Activated naive CD8-positive, alpha-beta T cell treated with anti-CD3 and anti-CD28 coated beads for 36 hours (primary cell): ENCODE measurements at places on chromosomes 6 and 20.

- peak; percentile 1 for DNase-seq
Measured at GRCh38 chr6:110295451-110296165, 62.5 kb downstream of the METTL24 start.

- peak; percentile 81 for DNase-seq
Measured at GRCh38 chr20:53899351-53900167, 170.8 kb downstream of the BCAS1 start.

DNA sequence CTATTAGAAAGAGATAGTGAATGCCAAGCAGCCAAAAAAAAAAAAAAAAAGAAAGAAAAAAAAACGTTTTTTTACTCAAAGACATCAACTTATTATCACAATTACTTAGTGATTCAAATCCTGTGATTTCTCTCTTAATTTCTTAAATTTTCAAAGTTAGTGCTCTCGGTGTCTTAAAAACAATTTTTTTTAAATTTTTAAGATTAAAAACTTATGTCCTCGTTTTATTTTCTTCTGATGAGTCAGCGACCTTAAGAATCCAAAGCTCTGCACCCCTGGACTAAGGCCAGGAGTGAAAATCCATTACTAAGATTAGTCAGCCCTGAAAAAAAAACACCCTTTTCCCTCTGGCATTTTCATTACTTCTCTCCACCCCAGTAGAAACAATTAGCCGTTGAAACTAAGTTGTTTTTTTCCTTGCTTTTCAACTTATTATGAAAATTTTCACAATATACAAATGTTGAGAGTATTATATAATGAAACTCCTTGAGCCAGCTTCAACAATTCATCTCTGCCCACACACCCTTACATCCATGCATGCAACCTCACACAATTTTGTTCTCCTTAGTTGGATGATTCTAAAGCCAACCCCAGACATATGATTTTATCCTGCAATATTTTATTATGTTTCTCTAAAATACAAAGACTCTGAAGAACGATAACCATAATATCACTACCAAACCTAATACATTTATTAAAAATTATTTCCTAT, 85.6 kb upstream of the CARMIL1 start:
- DNase-seq: no peak

DNA sequence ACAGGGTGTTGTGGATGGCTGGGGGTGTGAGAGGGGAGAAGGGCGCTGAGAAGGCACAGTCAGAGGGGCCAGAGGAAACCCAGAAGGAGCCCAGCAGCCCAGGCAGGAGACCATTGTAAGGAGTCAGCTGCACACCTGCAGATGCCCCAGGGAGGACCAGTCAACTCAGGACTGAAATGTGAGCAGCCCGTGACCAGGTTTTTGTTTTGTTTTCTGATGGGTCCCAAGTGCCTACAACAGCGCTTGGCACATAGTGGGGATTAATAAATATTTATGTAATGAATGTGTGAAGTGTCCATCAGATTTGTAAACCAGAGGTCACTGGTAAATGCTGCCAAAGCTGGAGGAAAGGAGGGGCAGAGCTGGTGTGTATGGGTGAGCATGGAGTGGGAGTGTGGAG, 30.2 kb downstream of the TRAM2 start:
- no peak for DNase-seq

DNA sequence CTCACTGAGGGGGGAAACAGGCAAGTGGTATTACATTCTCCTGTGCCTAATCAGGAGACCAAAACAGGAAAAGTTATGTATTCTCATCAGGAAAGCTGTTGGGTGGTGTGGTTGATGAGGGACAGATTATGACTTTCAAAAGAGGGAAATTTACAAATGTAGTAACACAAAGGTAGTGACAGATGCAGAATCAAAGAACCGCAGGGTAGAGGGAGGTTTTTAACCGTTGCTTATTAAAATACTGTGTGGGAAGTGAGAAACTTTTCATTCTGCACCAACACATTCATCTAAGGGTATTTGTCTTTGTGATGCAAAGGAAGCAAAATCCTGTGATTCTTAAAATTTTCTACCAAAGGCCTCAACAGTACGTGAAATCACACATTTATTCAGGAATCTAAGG, 288.2 kb upstream of the MAN1A1 start:
- no peak for DNase-seq

- no peak for DNase-seq
Measured at GRCh38 chr6:36848658-36849441, 9.6 kb upstream of the CPNE5 start.

GRCh38 chr6:83954371-83954770, 79.2 kb upstream of the MRAP2 start:
- DNase-seq: no peak

DNA sequence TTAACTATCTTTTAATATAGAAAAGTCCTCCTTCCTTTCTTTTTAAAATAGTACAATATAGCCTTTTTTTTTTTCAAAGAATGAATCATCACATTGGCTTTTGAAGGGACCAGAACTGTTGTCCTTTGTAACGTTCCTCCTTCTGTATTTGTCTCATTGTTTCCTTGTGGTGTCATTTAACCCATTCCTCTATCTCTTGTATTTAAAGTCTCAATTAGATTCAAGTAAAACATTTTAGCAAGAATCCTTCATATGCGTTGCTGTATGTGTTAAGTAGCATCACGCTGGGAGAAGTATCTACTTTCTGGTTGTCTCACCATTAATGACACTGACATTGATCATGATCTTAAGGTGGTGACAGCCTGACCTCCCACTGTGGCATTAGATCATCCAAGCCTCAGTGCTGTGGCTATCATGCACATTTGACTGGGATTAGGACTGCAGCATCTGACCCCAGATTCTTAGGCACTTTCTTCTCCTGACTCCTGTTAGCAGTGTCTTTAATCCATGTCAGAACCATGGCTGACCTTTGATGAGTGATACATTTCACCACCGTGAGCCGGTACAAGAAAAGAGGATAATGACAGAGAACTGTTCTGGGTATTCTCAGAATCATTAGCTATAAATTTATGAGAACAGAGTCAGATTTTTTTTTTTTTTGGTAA, 67.5 kb upstream of the TFB1M start:
- no peak for DNase-seq

DNA sequence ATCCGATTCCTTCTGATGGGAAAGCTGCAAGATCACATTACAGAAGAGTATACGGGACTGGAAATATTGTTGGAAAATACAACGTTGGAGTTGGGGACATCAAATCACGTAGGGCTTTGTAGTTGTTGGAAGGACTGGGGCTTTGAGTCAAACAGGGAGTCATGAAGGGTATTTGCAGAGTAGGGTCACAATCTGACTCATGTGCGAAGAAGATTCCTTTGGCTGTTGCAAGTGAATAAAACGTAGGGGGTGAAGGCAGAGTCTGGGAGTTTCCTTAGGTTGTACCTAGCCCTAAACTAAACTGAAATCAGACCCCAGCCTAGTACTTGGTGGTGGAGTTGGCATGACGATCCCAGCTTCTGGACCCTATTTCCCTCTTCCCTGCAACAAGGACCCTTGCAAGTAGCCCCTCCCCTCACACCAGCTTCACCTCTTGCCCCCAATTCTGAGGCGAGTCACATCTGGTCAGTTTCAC, 32.3 kb downstream of the SNX5 start:
- DNase-seq: no peak

DNA sequence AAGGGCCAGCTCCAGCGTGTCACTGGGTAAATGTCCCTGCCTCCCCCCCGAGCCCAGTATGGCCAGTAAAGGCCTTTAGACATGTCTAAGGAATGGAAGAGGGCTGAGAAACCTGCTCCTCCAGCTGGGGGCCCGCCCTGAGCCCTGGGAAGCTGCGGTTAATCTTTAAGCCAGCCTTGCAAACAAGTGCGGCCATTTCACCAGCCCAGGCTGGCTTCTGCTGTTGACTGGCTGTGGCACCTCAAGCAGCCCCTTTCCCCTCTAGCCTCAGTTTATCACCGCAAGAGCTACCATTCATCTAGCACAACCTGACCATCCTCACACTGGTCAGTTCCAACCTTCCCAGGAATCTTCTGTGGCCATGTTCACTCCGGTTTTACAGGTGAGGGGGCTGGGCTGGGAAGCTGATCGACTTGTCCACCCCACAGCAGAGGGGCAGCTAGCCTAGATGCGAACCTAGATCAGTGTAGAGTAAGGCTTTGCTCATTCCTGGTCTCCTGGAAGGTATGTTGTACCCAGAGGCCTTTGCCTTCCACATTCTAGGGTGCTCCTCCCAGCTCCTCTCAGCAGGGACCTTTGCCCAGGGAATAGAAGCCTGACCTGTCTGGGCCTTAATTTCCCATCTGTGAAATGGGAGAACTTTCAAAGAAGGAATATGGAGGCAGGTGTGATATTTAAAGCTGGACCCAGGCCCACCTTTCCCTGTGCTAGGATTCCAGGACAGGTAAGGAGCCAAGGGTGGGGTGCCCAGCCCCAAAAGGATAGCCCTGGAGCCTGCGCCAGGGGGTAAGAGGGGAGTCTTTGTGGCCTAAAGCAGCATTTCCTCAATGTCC, 1.2 kb upstream of the SRC start:
- DNase-seq: no peak

- DNase-seq: no peak
Measured at GRCh38 chr20:18983796-18984195, 170.2 kb downstream of the SCP2D1 start.

GRCh38 chr20:13659288-13659687, 20.6 kb upstream of the TASP1 start:
- DNase-seq: no peak

DNA sequence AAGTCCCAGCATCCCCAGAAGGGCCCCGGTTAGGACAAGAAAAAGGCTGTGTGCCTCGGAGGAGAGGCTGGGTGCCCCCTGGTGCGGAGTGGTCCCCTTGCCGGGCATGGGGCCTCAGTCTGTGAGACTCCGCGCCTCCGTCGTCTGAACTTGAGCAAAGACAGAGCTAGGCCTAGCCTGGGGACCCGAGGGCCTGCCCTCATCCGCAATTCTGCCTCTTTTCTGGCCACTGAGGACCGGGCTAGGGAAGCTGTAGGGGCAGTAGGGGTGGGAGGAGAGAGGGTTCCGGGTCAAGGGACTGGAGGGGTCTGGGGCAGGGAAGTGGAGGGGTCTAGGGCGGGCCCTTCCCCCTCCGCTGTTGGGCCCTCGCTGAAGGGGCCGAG, 550 bp upstream of the HSPA12B start:
- DNase-seq: no peak

GRCh38 chr6:125747589-125748405, 1.6 kb upstream of the HEY2 start:
- peak; percentile 31 for DNase-seq
